Kasumi-1 (cell line): ENCODE measurements at places on chromosomes 3 and 15.

GRCh38 chr3:142884531-142884930 is 4.4 kb downstream of the PCOLCE2 start:
- DNase-seq: peak; percentile 18

DNA sequence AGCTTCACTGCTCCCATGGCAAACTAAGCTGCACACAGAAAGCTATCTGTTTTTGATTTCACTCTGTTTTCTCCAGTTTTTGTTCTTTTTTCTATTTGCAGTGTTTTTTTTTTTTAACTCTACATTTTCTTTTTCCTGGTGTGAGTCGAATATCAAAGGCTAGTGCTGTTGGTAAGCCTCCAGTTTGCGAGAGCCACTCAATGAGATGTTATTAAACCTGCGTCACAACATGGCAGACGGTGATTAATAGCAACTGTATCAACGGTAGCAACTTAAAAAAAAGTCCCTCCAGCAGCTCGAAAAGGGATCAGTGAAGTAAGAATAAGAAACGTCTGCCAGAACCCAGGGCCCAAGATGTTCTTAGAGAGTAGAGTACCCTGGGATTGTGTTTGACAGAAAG is 84.1 kb downstream of the MEIS2 start:
- no peak for DNase-seq

DNA sequence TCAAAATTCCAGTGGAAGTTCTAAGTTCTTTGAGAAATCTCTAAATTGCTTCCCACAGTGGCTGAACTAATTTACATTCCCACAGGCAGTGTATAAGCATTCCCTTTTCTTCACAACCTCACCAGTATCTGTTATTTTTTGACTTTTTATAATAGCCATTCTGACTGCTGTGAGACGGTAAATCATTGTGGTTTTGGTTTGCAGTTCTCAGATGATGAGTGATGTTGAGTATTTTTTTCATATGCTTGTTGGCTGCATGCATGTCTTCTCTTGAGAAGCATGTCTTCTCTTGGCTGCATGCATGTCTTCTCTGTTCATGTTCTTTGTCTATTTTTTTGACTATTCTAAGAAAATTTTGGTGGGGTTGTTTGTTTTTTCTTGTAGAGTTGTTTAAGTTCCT is 499.6 kb upstream of the CCDC54 start:
- DNase-seq: no peak

DNA sequence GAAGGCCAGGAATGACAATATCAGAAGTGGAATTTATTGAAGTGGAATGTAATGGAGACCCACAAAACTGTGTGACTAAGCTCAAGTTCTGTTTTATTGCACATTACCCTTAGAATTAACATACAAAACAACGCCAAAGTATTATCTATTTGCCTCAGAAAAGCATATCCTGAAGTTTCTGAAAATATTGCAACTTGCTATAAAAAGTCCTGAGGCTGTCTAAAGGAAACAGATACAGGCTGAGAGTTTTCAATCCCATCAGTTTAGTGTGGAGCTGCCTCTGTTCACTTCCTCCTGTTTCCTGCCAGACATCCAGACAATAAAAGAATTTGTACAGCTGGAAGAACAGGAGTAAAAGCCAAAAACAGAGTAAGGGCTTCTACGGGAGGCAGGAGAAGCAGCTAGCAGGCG is 108.8 kb downstream of the FBN1 start:
- DNase-seq: no peak

DNA sequence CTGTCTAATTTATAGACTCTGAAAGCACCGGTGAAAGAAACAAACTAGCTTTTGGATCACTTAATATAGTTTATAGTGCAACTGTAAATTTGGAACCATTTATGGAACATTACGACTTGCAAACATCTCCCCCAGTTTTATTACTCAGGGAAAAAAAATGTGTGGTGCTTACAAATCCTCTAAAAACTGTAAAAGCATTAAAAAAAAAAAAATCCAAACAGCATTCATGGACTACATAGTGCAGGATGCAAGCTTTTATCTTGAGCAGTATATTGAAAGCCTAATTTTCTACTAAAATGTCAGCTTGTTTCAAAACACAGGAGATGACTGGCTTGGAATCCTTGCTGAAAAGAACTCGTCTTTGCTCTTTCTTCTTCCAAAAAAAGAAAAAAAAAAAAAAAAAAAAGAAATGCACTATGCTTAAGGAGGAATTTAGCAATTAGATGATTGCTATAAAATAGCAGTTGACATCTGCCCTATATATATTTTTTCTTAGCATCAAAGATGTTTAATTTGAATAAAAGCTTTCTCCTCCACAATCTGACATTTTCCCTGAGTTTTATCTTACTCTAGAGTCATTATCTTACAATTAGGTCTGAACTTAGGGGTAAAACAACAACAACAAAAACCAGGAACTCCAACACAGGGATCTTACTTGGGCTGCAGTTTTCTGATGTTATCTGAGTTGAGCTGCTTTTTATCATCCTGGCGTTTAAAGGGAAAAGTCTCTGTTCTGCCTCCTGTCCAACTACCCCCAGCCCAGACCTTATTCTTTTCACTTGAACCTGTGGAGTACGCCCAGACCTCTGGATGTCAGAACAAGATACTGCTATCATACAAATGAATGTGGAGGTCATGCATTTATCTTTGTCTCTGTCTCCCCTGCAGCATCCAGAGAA is 62.6 kb upstream of the PDZRN3 start:
- no peak for DNase-seq

DNA sequence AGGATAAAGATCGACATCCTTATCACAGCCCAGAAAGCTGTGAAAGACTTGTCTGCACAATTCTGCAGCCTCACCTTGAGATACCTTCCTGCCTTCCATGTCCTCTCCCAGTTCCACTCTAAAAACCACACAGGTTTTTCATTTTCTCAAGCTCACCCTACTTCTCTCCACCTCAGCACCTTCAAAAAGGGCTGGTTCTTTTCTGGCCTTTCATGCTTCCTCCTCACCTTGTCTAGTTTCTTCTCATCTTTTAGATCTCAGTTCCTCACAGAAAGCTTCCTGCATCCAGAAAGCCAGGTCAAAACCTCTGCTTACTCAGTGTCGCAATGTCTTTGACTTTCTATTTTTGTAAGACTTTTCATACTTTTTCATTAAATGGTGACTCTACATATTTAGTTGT is 140.2 kb upstream of the STT3B start:
- no peak for DNase-seq

- DNase-seq: no peak
These were observed 294.2 kb upstream of the COL8A1 start for GRCh38 chr3:99344216-99344615.

- peak; percentile 57 for DNase-seq
These were observed 452.1 kb upstream of the KCNMB2 start for GRCh38 chr3:178083906-178084866.

GRCh38 chr3:42697289-42698051 is 5.1 kb downstream of the HHATL start:
- DNase-seq: no peak

DNA sequence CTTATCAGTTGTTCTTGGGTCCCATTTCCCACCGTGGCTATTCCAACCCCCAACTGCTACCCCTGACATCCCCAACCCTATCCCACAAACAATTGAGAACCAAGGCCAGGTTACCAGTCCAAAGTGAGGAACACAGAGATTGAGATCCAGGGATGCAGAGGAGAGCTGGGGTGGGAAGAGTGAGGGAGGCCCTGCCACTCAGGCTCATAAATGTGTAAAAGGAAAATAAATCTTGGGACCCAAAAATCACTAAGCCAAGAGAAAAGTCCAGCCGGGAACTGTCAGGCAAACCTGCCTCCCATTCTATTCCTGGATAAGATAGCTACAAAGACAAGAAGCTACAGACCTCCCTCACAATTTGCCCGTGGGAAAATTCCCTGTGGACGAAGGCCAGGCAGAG is 101.1 kb upstream of the DLG1 start:
- DNase-seq: no peak

GRCh38 chr15:90099868-90100831 is 2.1 kb downstream of the IDH2 start:
- no peak for DNase-seq

DNA sequence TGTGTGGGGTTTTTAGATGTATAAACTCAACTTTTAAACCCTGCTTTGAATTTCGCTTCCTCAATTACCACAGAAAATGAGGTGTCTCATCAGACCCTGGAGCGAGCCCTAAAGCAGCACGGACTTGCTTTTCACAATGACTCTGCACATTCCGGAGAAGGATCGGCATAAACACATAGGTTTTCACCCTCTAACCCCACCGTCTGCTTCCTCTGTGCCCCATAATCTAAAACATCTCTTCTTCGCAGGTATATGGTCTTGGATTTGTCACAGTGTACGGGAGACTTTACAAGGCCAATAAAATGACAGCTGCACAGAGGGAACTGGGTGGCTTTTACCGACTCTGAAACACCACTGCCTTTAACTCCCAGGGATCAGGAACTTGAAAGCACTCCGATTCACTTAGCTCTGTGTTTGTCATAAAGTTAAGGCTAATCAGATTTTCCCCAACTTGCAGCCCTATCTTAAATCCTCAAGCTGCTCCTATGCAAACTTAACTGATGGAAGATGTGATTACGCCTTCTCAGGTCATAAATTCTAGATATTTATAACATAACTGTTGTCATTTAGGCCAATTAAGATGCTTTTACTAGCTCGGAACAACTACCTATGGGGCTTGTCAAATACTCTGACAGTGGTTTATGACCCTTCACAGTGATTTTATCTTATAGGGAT is 133.4 kb upstream of the WNT5A start:
- DNase-seq: no peak

DNA sequence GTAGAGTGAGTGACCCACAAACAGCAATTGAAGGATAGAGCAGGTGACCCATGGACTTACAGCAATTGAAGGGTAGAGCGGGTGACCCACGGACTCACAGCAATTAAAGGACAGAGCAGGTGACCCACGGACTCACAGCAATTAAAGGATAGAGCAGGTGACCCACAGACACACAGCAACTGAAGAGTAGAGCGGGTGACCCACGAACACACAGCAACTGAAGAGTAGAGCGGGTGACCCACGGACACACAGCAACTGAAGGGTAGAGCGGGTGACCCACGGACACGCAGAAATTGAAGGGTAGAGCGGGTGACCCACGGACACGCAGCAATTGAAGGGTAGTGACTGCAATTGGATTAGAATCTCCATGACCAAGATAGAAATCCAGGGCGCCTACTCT is 9.8 kb upstream of the TNK2 start:
- DNase-seq: no peak
